Astrocyte of the cerebellum (primary cell): ENCODE measurements at places on chromosomes 3 and 15.

- DNase-seq = peak; percentile 34
Measured at GRCh38 chr15:34753236-34753894, 1.4 kb downstream of the GJD2 start.

DNA sequence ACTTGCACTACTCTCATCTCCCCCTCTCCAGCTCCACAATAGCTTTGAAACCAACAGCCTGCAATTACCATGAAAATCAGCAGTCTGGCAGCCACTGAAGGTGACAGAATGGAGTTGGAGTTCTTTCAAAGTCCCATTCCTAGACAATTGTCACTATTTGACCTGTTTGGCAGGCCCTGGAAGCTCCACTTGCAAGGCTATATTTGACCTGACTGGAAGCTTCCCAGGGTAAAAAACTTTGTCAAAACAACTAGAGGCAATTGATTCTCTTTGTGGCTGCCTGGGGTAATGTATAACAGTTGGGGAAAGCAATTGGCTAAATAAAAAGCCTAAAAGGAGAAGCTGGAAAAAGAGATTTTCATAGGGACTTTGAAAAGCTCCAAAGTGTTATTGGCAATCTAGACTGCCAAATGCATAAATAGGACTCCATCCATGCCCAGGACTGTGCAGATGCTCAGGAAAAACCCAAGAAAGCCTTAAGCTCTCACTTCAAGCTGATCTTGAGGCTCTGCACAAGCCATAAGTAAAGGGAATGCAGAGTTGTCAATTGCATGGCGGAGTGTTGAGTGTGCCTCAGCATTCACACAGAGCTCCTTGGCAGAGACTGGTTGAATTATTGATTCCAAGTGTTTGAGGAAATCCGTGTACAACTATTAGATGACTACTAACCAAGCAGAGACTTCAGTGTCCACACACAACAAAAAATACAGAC lies 18.3 kb downstream of the GREM1 start:
- DNase-seq = no peak

- no peak for DNase-seq
Measured at GRCh38 chr3:58900386-58900785, 149.4 kb downstream of the CFAP20DC start.

GRCh38 chr3:137105277-137105977 lies 147.6 kb downstream of the IL20RB start:
- DNase-seq = peak; percentile 59

DNA sequence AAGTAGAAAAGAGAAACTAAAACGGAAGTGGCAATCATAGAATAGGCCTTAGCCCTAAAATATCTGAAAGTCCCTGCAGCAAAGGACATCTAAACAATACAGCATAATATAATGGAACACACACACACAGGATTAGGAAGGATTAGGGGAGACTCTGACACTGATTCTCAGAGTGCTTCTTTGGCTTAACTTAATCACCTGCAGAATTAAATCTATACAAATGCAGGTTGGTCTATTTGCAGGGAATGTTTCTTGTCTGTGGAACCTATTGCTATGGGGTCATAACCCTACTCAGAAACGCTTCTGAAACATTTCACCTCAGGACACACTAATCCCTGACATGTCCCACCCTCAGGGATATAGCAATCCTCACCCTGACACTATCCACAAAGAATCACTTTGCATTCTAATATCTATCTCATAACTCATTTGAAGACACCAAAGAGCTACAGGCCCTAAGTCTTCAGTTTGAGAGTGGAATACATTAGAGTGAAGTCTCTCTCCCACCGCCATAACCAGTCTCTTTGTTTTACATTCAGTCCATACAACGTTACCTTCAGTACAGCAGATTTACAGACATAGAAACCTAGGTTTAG lies 1041.2 kb downstream of the TUSC7 start:
- DNase-seq = no peak

DNA sequence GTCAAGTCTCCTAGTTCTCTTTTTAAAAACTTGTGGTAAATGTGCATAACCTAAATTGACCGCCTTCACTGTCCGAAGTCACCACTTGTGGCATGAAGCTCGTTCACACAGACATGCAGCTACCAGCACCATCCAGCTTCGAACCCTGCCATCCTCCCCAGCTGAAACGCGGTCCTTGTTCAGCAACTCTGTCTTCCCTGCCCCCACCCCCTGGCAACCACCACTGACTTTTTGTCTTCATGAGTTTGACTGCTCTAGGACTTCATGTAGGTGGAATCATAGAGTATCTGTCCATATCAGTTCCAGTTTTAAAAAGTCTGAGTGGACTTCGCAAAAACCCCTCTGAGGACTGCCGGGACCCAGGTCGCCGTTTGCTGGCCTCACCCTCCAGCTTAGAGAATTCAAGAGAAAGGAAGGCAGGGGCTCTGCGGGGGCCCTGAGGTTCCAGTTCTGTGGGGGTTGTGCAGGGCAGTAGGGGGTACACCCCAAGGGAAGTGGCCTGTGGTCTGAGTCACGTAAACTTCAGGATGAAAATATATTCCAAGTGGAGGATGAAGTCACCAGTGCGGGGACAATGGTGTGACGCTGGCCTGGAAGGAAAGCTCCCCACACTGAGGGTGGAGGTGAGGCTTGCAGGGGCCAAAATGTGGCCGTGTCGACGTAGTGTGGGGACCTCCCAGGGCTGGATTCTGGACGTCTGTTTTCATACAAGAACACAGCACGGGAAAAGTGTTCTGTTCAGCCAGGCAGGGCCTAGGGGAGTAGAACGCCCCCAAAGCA lies 67.6 kb downstream of the ABTB1 start:
- no peak for DNase-seq

GRCh38 chr3:147509448-147509847 lies 100.3 kb downstream of the ZIC1 start:
- no peak for DNase-seq

GRCh38 chr15:31291048-31291578 lies 35.5 kb upstream of the KLF13 start:
- DNase-seq = no peak

- no peak for DNase-seq
Measured at GRCh38 chr3:123652342-123652984, 67.6 kb upstream of the HACD2 start.

DNA sequence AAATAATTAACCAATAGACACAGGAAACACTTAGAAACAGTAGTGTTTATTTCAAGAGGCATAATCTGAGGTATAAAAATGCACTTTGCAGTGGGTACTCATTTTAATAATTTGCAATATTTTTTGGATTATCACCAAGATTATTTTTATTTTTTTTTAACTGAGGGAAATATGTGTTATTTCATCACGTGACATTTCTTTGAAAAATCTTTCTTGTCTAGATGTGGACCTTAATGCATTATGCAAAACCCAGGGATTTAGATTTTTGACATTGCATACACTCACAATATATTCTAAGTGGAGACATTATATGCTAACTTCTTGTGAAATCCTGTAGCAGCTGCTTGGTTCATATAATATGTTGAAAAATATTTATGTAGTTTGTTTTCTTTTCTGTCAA lies 260.4 kb upstream of the MEIS2 start:
- no peak for DNase-seq

- DNase-seq = no peak
Measured at GRCh38 chr3:151859905-151860304, 13.5 kb upstream of the SUCNR1 start.

DNA sequence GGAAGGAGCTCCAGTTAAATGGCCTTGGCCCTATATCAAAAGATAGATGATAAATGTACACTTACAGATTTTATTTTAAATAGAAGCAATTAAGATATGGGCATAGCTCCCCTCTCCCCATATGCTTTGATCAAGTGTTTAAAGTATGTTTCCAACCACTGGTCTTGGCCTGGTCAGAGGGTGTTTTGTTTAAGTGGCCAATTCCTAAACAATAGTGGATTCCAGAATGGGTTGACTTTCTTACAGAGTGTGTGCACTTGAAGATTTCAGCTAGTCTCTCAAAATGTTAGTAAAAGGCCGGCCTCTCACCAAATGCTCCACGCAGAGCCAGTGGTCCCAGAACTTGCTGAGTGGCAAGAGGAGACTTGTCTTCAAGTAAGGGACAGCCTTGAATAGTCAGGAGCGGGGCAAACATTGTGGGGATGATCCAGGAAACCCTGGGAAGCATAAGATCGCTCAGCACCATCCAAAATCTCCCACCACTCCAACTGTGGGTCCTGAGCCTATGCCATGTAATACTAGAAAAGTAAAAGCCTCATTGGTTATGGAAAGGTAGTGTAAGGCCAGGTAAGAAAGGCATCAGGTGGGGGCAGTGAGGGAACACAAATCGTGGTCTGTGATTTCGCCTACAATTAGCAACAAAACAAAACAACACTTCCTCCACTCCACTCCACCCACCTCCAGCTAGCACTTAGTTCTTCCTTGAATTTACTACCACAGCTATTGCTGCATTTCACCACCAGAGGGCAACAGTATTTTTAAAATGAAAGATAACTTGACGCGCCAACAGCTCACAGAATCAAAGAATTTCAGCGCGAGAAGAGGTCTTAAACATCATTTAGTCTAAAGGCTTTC lies 4.8 kb downstream of the RARRES1 start:
- DNase-seq = peak; percentile 74

DNA sequence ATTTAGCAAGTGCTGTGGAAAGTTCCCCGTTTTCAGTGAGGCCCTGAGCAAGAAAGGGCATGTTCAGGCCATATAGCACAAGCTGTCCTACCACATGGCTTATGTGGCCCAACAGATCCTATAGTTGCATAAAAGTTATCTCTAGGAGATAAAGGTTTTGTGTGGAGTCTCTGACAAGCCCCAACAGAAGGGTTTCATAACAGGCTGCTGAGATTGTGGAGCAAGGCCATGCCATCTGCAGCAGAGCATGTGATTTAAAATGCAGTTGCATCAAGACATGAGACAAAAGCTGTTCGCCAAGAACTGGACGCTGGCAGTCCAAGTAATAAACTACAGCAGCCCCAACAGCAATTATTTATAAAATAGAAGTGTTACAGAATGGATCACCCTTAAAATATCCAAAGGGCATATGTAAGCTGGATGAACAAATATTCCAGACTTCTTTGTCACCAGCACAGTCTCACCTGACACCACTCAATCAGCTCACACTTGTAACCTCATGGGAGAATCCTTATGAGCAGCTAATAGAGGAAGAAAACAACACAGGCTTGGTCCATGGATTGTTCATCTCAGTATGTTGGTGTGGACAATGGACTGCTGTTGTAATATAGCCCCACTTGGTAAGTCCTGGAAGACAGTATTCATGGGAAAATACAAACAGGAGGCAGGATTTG lies 14.4 kb upstream of the CLDN1 start:
- DNase-seq = no peak

DNA sequence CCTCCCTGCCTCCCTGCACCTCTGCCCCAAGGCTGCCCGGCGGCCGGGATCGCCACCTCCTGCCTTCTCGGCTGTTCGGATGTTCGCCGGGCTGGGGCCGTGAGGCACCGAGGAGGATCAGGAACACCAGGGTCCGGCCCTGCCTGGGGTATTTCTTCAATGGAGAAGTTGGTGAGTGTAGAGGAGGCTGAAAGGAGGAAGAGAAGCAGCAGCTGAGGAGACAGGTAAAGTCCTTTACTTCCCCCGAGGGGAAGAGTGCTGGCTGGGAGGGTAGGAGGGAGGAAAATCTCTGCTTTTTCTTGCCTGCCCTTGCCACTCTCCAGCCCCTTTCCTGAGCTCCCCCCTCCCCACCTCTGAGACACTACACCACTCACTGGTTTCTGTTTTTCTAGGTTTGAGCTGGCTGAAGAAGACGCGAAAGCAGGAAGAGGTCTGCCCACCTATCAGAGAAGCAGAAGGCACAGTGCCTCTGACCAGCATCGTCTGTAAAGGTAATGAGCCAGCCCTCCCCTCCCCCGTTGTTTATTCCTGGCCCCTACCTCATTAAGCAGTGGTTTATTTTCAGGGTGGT lies 519 bp downstream of the ASB7 start:
- DNase-seq = no peak

DNA sequence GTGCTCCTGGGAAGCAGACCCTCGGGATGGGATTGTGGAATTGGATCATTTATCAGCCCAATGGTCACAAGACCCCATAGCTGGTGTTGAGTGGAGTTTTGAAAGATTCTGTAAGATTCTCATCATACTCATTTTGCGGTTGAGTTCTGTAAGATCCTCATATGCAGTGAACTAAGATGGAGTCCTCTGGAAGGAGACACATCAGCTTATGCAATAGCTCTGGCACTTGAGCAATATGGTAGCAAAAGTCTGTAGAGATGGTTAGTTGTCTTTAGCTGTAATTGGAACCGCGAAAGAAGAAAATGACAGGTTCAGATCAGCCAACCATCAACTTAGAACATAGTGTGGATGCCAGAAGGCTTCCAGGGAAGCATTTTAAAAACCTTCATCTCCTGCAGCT lies 184.5 kb upstream of the TSC22D2 start:
- no peak for DNase-seq

- DNase-seq = no peak
Measured at GRCh38 chr3:49804141-49805041, 1.3 kb downstream of the INKA1 start.

- no peak for DNase-seq
Measured at GRCh38 chr3:116939091-116939490, 229.5 kb downstream of the TUSC7 start.

GRCh38 chr15:100931143-100931890 lies 12.2 kb downstream of the LRRK1 start:
- no peak for DNase-seq

GRCh38 chr3:157718800-157719199 lies 215.6 kb upstream of the VEPH1 start:
- no peak for DNase-seq

GRCh38 chr3:183924956-183925355 lies 40.3 kb upstream of the PARL start:
- DNase-seq = no peak

DNA sequence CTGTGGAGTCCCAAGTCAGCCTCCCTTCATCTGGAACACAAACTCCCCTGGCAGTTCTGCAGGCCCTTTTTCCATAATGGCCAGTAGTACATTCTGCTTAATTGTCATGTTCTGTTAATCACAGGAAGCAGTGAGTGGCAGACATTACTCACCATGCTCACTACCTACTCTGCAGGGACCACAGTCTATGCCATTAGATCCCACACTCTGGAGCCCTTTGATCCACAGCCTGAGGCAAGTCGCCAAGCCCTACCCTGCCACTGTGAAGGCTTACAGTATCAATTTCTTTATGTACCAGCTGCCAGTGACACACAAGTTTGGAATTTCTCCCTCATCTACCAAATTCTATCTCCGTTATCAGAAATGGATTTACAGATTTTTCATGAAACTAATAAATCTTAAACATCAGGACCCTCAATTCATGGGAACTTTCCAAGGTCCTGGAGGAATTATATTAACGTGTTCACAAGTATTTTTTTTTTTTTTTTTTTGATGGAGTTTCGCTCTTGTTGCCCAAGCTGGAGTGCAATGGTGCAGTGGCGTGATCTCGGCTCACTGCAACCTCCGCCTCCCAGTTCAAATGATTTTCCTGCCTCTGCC lies 20.6 kb upstream of the WWTR1 start:
- no peak for DNase-seq

GRCh38 chr3:180288816-180289215 lies 252.1 kb upstream of the PEX5L start:
- DNase-seq = no peak

GRCh38 chr3:58577269-58577821 lies at the start of gene FAM107A:
Gene FAM107A (minus strand): TSS chr3:58577391. CDS start chr3:58569860, 7,531 bp downstream.
- DNase-seq = peak; percentile 74

GRCh38 chr3:195036574-195036973 lies 234.4 kb downstream of the XXYLT1 start:
- no peak for DNase-seq
